ENCODE measurements at places on chromosomes 5 and 9.

GRCh38 chr9:120388003-120388855 lies 191.7 kb downstream of the CDK5RAP2 start:
- DNase-seq = no peak

DNA sequence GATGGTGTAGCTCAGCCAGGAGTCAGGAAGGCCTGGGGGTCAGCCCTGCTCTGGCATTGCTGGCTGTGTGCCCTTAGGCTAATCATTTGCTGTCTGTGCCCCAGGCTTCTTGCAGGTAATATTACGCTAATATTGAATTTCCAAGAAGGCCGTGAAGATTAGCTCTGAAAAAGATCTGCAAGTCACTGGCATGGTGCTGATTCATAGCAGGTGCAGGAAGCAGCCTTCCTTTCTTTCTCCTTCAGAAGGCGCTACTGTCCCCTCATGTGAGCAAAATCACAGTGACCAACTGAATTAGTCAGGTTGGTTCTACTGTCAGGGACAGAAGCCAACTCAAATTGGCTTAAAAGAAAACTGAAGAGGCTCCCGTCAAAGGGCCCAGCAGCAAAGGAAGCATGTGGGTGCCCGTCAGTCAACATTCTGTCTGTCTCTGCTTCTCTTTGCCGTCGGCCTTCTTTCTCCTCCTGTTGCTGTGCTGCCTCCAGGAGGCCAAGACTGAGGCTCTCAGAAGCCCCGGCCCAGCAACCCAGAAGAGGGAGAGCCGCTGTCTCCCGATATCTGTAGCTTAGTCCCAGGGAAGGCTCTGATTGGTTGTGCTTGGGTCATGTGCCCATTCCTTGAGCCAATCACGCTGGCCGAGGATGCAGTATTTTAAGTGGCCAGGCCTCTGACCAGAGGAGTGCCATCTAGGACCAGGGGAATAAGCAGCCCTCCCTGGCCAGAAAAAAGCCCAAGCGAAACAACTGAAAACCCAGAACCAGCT lies 67.8 kb upstream of the NEURL1B start:
- DNase-seq = no peak

DNA sequence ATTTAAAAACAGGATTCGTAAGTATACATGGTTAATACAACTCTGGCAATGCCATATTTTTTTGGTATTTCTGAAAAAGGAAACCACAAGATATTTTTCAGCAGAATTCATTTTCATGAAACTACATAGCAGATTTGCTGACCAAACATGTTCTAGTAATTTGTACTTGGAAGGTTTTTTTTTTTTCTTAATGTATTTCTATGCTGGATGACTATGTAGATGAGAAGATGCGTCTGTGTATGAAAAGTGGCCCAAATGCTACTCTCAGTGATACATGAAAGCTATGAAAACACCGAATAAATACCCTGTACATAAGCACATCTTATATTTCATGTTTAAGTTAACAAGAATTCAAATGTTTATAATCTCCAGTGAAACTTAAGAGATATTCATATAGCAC lies 400.9 kb upstream of the CYLC2 start:
- no peak for DNase-seq

- DNase-seq = no peak
Observed at GRCh38 chr5:57600321-57600720, 117.7 kb upstream of the ACTBL2 start.

DNA sequence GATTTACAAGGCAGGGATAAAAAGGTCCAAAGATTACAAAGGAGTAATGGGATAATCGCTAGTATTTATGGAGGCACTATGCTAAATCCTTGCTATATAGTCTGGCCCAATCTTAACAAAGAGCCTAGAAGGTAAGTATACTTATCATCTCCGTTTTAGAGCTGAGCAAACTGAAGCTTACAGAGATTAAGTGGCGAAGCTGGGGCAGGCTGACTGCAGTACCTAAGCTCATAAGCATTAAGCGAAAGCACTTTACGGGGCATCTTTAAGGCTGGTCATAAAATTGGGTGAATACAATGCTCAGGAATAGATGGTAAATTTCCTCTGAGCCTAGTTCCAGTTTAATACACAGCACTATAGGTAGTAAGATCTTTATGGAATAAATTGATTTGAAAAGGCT lies 30.0 kb upstream of the ZNF366 start:
- DNase-seq = no peak

DNA sequence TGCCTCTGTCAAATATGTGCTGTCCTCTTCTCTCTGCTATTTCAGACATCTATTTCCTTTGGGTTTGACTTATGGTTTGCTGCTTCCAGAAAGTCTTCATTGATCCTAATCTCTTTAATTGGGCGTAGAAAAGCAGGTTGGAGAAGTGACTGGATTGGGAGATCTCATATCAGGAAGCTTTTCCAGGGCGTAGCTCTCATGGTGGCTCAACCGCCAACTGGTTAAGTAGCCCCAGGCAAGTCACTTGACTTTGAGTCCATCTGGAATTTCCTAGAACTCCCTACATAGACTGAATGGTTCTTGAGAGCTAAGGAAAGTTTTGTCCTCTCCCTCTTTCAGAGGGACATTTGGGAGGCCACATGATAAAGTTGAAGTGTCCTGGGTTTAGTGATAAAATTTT lies 192.3 kb upstream of the GLRA1 start:
- no peak for DNase-seq

DNA sequence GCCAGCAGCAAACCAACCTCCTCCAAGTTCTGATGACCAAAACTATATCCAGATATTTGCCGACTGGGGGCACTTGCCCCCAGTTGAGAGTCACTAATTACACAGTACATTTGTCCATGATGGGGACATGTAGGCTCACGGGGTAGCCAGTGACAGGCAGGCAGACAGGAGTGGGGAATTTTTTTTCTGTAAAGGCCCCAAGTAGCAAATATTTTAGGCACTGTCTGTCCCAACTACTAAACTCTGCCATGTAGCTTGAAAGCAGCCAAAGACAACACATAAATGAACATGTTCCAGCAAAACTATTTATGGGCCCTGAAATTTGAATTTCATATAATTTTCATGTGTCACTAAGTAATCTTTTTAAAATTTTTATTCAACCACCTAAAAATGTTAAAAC lies 80.7 kb downstream of the GRIA1 start:
- DNase-seq = no peak

DNA sequence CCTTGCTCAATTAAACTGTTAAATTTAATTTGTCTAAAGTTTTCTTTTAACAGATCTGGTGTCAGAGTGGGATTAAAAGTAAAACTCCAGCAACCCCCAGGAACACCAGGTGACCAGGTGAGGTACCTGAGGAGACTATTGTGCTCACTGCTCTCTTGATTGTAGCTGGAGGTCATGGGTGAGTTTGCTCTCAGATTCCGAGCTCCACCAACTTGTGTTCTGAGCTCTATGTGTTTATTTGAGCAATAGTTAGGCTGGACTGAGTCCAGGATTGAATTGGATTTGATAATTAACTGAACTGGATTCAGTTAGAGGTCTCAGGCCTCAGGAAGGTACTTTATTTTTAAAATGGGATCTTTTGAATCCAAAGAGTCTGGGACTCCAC lies 17.9 kb upstream of the SCGB3A2 start:
- no peak for DNase-seq

GRCh38 chr5:32329395-32329834 lies 16.7 kb upstream of the MTMR12 start:
- no peak for DNase-seq

- no peak for DNase-seq
Observed at GRCh38 chr9:116154976-116155697, 1.5 kb downstream of the PAPPA start.

DNA sequence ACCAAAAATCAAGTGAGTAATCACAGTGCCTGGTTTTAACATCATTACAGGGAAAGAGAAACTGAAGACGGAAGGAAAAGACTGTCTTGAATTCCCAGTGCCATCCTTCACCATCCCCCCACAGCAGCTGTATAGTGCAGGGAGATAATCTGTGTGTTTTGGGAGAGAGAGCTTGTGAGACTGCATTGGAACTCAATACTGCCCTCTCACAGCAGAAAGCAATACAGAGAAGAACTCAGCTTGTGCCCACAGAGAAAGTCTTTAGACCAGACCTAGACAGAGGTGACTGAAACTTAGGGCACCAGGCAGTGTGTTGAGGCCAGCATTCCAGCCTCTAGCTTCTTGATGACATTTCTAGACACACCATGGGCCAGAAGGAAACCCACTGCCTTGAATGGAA lies 754.7 kb upstream of the CDH6 start:
- DNase-seq = no peak

DNA sequence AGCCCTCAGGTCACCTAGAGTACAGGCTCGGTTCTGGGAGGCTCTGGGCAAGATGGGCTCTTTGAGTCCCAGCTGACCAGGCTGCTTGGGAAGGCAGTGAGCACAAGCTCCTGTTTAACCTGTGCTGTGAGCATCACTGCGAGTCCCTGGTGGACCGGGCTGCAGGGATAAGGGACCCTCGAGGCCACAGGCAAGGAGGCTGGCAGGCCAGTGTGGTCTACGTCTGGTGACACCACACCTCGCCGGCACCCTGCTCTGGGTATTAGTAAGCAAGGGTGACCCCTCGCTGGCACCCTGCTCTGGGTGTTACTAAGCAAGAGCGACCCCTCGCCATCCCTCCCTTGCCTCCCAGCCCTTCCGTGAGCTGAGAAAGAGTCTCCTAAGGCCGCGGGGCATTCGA lies 125.9 kb upstream of the FOXD4L5 start:
- no peak for DNase-seq

DNA sequence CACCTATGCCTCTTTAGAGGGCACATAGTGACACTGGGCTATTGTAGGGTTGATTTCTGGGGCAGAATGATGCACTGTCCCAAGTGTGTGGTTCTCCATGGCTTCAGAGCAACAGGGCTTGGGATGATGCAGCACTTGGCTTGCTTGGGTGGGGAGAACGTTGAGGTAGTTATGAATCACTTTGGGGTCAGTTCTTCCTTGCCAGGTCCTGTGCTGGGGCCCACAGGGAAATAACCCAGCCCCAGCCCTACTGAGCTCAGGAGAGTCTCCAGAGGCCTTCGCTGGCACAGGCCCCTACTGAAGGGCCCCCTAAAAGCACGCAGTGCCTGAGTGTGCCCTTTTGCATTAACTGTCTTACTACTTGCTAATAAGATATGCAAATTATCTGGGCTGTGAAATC lies 24.2 kb downstream of the JADE2 start:
- no peak for DNase-seq

- no peak for DNase-seq
Observed at GRCh38 chr5:178786859-178787499, 56.5 kb upstream of the ZNF354A start.

GRCh38 chr9:8895106-8895860 lies 1095.7 kb upstream of the DMAC1 start:
- DNase-seq = no peak

DNA sequence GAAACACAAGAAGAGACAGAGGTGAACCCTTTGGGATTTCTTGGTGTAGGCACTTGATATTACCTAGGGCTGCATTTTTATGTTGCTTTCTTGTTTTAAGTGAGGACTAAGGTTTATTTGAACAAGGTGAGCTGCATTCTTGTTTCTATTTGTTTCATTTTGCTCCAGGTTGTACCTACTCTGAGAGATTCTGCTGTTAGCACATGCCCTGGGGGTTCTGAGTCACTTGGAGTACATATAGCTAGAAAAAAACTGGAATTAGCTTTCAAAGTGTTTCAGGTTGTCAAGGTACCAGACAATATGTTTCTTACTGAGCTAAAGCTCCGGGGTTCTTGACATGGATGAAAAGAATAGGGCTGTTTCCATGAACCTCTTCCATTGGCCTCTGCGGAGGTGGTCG lies 299.4 kb downstream of the ICE1 start:
- no peak for DNase-seq

DNA sequence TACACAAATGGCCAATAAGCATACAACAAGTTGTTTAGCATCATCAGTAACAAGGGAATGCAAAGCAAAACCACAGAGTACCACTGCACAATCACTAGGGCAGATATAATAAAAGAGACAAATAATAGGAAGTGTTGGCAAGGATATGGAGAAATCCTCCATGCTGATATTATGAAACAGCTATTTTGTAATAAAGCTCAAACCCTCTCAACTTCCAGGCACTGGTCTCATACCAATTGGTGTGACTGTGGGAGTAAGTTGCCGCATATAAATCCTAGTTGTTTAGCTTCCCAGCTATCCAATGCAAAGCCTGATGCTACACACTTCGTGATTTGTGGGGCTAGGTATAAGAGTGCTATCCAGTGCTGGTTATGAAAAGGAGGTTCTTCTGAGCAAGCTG lies 88.6 kb downstream of the SMIM23 start:
- no peak for DNase-seq

- no peak for DNase-seq
Observed at GRCh38 chr9:129270205-129270604, 92.1 kb upstream of the IER5L start.

GRCh38 chr5:56492812-56493211 lies 259.7 kb upstream of the ANKRD55 start:
- no peak for DNase-seq
